Fibroblast of skin of left quadriceps (primary cell): ENCODE measurements at places on chromosomes 3 and 15.

DNA sequence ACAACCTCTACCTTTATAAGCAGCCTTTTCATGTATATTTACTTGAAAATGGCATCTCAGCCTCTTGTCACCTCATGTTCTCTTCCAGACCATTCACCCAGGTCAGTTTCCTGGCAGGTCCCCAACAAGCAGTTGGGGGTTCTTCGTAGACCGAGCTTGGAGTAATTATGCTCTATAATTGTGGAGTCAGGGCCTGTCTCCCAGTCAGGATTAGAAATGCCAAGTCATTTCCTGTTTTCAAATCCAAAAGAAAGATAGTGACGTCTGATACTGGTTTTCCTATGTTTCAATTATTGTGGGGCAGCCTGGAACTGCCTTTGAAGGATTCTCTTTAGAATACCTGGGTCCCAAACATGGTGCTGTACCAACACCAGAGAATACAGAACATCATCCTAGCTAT lies 430.6 kb downstream of the MECOM start:
- DNase-seq: no peak

DNA sequence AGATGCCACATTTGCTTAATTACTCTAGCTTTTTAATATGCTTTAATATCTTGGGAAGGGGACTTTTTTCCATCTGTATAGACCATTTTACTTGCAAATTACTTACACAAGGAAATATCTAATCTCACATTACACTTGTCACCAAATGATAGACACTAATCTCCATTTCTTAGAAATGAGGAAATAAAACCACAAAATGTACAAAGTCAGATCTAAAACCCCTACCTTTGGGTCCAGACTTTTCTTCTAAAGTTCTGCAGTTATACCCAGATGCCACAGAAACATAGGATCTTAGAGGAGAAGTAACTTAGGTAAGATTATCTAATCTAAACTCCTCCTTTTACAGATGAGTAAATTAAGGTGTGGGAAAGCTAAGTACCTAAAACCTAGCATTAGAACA lies 44.3 kb downstream of the CD200R1L start:
- no peak for DNase-seq

GRCh38 chr3:32200992-32201758 lies 37.3 kb upstream of the CMTM8 start:
- DNase-seq: no peak

DNA sequence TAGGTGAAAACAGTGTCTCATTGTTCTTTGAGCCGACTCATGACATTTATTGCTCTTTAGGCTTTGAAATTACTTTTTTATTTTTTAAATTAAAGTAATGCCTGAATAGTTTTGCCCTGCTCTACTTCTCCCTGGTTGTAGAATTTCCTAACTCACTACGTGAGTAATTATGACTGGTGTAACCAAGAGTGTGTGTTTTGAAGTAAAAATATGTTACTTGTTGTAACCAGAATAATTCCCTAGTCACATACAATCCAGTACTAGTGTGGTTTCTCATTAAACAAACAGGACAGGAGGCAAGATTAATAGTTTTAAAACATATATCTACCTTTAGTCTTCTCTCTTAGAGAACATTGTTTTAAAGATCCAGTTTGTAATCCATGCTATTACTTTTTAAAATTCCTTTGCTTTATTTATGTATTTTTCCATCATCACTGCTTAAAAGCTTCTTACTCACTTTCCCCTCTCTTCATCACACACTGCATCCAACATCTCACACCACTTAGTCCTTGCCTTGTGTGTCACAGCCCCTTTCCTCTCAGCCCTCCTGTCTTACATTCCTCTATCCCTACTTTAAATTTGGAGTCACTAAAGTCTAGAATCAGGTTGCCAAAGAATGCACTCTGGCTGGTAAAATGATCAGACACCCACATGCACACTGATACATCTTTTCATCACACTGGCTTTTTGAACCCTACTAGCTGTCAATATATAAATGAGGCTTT lies 219.7 kb downstream of the WNT5A start:
- no peak for DNase-seq

DNA sequence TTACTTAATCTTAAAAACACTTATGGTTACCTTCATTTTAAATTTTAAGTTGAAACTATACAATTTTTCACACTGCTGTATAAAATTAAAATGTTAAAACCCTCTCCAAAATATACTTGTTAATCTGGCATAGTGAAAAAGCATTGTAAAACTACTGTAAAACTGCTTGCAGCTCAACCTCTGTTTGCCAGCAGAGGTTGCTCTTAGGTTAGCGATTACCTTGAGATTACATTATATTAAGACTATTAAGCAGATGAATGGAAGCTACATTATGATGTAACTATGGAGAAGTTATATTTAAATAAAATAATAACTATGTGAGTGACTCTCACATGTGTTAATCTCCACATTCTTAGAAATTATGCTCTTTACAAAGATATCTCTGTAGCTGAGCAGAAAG lies 143.6 kb upstream of the SLITRK3 start:
- DNase-seq: peak; percentile 8

DNA sequence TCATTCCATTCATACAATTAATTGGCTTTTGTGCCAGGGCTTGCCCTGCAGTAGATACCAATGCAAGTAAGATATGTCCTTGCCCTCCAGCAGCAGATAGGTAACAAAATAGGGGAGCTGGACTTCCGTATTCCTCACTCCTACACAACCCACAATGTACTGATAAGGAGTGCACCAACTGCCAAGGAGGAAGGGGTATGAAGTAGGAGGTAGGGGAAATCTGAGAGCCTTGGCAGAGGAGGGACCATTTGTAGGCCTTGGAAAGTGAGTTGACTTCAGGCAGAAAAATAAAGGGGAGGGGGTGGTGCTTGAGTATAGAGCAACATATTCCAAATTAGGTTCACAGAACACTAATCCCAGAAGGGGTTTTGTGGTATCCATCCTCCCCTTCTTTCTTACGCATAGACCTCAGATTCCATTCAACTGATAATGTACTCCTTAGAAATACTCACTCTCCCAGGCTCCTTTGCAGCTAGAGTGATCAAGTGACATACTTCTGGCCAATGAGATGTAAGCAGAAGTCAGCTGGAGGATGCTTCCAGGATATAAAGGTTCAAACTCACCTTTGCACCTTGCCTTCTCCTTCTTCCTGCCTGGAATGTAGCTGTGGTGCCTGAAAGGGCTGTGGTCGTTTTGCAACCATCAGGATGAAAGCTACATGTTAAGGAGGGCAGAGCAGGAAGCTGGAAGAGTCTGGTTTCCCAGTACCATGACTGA lies 127.1 kb upstream of the SMAD3 start:
- DNase-seq: no peak

DNA sequence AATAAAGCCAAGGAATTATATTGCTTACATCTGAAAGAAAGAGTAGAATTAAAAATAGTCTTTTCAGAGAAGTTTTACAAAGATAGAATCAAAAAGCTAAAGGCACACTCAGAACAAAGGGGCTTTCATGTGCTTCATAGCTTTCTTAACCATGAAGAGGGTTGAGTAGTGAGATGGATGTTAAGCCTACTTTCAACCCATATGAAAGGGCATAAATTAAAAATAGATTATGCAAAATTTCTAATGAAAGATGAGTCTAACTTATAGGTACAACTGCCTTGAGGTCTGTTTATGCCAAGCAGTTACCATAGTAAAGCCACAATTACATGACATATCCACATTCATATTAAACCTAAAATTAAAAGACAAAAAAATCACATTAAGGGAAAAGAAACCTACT lies 223.3 kb upstream of the ARHGEF26 start:
- no peak for DNase-seq

GRCh38 chr15:31554261-31554660 lies 227.6 kb downstream of the KLF13 start:
- peak; percentile 33 for DNase-seq

DNA sequence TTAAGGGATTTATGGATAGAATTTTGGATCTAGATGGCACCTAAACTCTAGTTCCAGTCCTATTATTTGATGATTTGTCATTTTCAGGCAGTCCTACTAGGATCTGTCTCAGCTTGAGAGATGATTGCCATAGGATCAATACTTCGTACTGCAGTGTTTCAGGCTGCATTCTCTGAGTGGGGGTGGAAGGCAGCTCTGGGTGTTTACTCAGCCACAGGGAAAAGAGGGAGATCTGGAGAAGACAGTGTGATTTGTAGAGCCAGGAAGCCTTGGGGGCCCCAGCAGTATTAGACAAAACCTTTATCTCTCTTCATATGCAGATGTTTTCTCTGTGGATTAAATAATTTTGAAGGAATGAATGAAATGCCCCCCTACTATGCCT lies 188.4 kb upstream of the SYNPR start:
- DNase-seq: no peak

DNA sequence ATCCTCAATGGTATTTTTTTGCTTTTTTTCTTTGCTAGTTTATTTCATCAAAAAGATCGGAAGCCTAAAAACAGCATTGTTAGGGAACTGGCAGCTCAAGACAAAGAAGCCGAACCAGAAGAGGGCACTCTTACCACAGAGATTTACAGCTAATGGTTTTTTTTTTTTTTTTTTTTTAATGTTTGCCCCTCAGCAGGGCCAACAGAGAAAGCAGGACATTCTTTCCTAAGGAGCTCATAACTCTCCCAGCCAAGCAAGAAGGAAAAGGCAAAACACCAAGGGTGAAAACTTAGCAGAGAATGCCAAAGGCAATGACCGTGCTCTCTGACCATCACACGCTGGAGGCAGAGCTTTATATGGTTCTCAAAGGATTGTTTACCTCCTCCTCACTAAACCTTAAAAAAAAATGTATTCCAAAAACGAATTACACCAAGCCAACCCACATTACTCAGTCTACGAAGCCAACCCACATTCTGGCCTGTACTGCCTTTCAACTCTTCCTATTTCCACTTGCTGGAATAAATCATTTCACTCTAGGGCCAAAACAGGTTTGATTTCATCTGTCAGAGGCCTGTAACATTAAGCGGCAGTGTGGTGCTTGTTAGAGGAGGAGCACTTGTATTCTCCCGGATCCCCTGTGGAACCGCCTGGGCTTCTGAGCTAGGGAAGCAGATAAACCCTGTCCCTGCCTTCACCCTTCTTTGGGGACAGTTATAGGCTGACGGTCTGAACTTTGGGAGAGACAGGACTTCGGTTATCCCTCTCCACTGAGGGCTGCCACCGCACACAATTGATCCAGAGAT lies 35.6 kb upstream of the GYG1 start:
- DNase-seq: peak; percentile 74

- DNase-seq: no peak
Measured at GRCh38 chr3:185632996-185633395, 46.9 kb downstream of the SENP2 start.

- DNase-seq: no peak
Measured at GRCh38 chr15:60301024-60301423, 96.8 kb downstream of the ANXA2 start.

GRCh38 chr3:15385901-15386653 lies 41.3 kb downstream of the METTL6 start:
- DNase-seq: no peak

DNA sequence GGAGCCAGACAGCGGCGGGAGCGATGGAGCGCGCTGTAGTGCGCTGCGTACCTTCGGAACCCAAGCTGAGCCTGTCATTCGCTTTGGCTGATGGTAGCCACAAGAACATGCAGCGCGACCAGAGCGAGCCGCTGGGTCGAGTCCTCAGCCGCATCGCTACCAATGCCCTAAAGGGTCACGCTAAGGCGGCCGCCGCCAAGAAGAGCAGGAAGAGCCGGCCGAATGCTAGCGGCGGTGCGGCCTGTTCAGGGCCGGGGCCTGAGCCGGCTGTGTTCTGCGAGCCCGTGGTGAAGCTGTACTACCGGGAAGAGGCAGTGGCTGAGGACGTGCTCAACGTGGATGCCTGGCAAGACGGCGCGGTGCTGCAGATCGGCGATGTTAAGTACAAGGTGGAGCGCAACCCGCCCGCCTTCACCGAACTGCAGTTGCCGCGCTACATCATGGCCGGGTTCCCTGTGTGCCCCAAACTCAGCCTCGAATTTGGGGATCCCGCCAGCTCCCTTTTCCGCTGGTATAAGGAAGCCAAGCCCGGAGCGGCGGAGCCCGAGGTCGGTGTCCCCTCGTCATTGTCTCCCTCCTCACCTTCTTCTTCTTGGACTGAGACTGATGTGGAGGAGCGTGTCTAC lies 498 bp downstream of the PDE12 start:
- DNase-seq: no peak

DNA sequence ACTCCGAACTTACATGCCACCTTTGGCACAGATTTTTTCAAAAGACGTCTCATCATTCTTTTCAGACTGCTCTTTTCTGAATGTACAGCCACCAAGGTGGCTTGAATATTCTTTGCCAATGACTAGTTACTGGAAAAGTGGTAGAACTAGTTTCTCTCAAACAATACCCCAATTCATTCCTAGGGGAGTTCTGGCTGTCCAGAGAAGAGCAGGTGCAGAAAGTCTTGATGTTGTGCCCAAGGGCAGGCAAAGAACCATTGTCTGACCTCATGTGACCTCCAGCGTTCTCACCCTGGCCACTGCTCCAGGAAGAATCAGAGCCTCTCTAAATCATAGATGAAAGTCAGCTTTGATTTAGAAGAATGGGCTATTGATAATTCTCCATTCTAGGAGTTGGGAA lies 5.5 kb downstream of the LMOD3 start:
- DNase-seq: no peak

- DNase-seq: no peak
Measured at GRCh38 chr15:101045835-101046691, 126.9 kb downstream of the LRRK1 start.

- DNase-seq: no peak
Measured at GRCh38 chr3:53724566-53724965, 121.7 kb downstream of the CHDH start.
